ENCODE measurements at places on chromosomes 4 and X.

GRCh38 chr4:138401334-138401733 lies 159.2 kb upstream of the SLC7A11 start:
- peak; percentile 16 for DNase-seq

GRCh38 chr4:105194328-105195231 lies 47.9 kb downstream of the TET2 start:
- no peak for DNase-seq

DNA sequence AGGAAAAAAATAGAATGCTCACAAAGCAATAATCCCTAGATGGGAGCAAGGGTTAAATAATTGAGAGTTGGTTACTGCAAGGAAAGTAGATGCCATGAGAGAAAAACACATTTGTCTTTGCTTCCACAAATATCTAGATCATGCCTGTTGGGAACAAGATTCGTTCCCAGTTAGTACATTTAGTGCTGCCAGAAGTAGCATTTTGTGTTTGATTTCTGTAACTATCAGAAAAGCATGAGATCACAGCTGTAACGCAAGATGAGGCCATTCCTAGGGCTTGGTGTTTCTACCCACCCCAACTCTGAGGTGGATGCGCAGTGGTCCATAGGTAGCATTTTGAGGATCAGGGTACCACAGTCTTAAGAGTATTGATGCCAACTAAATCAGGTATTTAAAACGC lies 20.4 kb upstream of the PDK3 start:
- no peak for DNase-seq

- peak; percentile 21 for DNase-seq
Measured at GRCh38 chrX:44873415-44874276, 658 bp downstream of the KDM6A start.

GRCh38 chrX:68895778-68896177 lies 67.0 kb downstream of the EFNB1 start:
- DNase-seq = no peak

GRCh38 chr4:80903020-80903419 lies 127.5 kb upstream of the BMP3 start:
- DNase-seq = no peak

GRCh38 chrX:68345025-68345424 lies 88.3 kb downstream of the OPHN1 start:
- no peak for DNase-seq

- no peak for DNase-seq
Measured at GRCh38 chr4:128468123-128468989, 180.7 kb upstream of the PGRMC2 start.

DNA sequence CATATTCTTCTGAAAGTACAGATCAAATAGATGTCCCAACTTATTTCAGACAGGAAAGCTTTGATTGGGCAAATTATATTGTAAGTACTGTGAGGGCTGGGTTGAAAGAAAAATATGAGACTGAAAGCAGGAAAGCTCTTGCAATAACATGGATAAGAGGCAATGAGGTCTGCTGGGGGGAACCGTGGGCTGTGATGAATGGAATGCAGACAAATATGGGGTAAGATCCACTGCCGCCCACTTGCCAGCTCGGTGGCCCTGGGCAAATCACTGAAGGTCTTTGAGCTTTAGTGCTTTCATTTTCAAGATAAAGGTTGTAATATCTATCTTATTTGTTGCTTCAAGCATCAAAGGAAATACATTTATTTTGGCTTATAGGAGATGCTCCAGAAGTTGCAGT lies 51.0 kb downstream of the AGA start:
- no peak for DNase-seq

GRCh38 chr4:188198982-188199792 lies 59.9 kb downstream of the TRIML1 start:
- no peak for DNase-seq

GRCh38 chr4:88828842-88829571 lies 131.4 kb upstream of the NAP1L5 start:
- no peak for DNase-seq

- no peak for DNase-seq
Measured at GRCh38 chrX:111110098-111110775, 14.2 kb downstream of the PAK3 start.
